Caco-2 (cell line): ENCODE measurements at places on chromosomes 4 and X. TPM values are rescaled to one million over a fixed set of nuclear protein-coding genes. Genes with fewer than 3 reads are reported as not detected.

GRCh38 chr4:53477636-53478035 lies 100.2 kb downstream of the FIP1L1 start:
- peaks cover 37% of the 10 kb centered on the region for H3K4me1 ChIP-seq
- DNase-seq: no peak
- H3K27me3 ChIP-seq: no peaks in the 10 kb centered on the region
- no peak overlapping the region for H3K4me3 ChIP-seq
- H3K27ac ChIP-seq: peak overlapping the region; percentile 79

DNA sequence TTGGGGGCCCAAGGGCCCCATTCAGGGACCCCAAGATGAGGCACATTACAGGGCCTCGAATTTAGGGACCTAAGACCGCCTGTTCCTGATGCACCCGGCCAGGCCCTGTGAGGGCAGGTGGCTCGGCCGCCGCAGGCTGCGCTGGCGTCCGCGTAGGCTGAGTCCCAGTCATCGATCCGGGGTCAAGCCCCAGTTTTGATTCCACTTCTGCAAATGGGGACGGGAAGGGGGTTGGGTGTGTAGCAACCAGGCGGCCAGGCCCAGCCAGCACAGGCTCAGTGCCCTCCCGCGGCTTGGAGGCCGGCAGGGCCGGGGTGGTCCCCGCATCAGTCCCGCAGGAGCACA lies 327 bp downstream of the PNPLA4 start:
- DNase-seq: no peak
- peak overlapping the region; percentile 58 for H3K4me3 ChIP-seq
- peaks cover 3% of the 10 kb centered on the region; the same call in 1 of the 2 replicates for H3K4me1 ChIP-seq
- no peaks in the 10 kb centered on the region for H3K27me3 ChIP-seq

DNA sequence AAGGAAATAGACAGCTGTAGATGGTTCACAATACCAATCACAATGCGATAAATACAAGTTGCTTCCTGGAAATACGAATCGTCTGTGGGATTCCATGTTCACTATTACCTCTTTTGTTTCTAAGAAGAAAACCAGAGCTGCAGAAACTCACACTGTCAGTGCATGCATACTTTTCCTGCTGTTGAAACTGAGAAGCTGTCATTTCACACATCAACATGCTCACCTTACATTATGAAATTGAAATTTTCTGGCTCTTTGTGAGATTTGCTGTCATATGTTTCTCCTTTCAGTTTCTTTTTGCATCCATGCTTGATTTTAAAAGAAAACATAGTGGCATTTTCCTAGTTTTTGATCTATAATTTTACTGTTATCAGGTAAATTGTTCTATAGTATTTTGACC lies 418.3 kb upstream of the HTR2C start:
- H3K27ac ChIP-seq: no peak overlapping the region
- no peaks in the 10 kb centered on the region for H3K4me1 ChIP-seq
- no peaks in the 10 kb centered on the region for H3K27me3 ChIP-seq
- H3K4me3 ChIP-seq: no peak overlapping the region
- no peaks in the 10 kb centered on the region for H3K36me3 ChIP-seq
- DNase-seq: no peak

DNA sequence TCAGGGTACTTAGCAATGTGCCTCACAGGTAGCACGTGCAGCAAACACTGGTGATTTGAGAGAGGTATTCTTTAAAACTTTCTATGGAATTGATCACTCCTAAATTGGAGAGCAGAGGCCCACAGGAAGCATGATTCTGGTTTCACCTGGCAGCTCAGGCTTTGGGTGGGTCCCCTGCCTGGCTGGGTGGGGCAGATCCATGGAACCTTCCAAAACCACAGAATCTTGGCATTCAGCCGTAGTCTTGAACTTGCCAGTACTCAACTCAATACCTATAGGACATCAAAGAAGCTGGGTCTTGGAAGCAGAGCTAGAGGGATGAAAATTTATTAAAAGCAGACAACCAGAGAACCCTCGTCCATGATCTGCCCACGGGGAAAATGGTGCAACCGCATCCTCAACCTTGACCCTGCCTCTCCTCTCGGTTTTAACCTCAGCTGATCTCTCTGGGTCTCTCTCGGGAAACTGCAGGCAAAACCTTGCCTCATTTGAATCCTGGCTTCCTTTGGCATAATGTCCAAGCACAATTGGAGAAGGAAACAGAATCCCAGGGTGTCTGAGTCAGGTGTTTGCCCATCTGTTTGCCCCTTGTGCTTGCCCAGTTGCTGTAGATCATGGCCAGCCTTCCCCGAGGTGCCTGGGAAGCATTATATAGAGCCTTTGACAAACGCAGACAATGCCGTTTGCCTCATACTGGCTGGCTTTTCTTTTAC lies 22.9 kb downstream of the OTOP1 start:
- no peak overlapping the region for H3K4me3 ChIP-seq
- DNase-seq: no peak
- no peaks in the 10 kb centered on the region for H3K27me3 ChIP-seq
- no peaks in the 10 kb centered on the region for H3K36me3 ChIP-seq
- no peaks in the 10 kb centered on the region for H3K4me1 ChIP-seq

- no peak overlapping the region for H3K4me3 ChIP-seq
- H3K27me3 ChIP-seq: no peaks in the 10 kb centered on the region
- DNase-seq: no peak
Measured at GRCh38 chr4:7006411-7006810, 36.8 kb upstream of the TADA2B start.

DNA sequence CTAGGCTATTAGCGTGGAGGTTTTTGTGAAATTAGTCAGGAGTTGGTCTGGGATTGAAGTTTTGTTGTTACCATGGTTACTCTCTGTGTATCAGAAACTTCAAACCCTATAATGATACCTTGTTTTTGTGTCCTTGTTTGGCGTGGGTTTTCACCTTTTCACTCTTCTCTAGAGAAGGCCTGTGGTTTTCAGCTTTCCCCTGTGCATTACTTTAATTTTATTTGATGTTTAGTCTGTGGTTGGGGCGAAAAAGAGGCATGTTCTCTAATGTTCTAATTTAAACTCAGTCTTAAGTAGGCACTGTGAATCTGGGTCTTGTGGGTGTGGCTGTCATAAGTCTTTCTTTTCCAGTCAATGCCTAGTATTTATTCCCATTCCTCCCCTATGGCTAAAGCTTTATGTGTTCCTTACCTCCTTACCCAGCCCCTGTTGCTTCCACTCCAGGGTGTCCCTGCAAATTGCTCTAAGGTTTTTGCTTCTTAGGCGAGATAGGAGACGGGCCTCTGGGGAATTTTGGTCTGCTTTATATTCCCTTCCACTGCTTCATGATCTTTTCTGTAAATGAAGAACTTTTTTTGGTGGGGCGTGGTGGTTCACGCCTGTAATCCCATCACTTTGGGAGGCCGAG lies 326.3 kb upstream of the ZCCHC13 start:
- no peaks in the 10 kb centered on the region for H3K27me3 ChIP-seq
- no peak for DNase-seq
- no peaks in the 10 kb centered on the region for H3K36me3 ChIP-seq
- H3K27ac ChIP-seq: no peak overlapping the region
- H3K4me3 ChIP-seq: no peak overlapping the region

- no peak for DNase-seq
- no peaks in the 10 kb centered on the region for H3K36me3 ChIP-seq
- no peaks in the 10 kb centered on the region for H3K27me3 ChIP-seq
- H3K4me3 ChIP-seq: no peak overlapping the region
Measured at GRCh38 chrX:11629593-11630211, 36.0 kb downstream of the ARHGAP6 start.

Gene SATL1
- total RNA-seq: 0.19 and 0.45 TPM in 2 replicates
